ENCODE measurements at places on chromosomes 3 and 15.
A peak's percentile ranks its signal among the peaks of the same experiment; 100 is the strongest.

- no peak for DNase-seq
These were observed 14.9 kb upstream of the ZXDC start for GRCh38 chr3:126490619-126491018.

GRCh38 chr3:15148614-15149013 is 49.7 kb upstream of the RBSN start:
- DNase-seq = no peak

DNA sequence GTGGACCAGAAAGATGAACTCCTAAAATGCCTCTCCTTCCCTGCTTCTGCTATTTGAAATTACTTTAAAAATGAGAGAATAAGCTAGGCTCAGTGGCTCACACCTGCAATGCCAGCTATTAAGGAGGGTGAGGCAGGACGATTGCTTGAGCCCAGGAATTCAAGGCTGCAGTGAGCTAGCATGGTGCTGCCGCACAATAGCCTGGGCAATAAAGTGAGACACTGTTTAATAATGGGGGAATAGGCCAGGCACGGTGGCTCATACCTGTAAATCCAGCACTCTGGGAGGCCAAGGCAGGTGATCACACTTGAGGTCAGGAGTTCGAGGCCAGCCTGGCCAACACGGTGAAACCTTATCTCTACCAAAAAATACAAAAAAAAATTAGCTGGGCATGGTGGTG is 271.1 kb downstream of the FOXP1 start:
- DNase-seq = no peak

DNA sequence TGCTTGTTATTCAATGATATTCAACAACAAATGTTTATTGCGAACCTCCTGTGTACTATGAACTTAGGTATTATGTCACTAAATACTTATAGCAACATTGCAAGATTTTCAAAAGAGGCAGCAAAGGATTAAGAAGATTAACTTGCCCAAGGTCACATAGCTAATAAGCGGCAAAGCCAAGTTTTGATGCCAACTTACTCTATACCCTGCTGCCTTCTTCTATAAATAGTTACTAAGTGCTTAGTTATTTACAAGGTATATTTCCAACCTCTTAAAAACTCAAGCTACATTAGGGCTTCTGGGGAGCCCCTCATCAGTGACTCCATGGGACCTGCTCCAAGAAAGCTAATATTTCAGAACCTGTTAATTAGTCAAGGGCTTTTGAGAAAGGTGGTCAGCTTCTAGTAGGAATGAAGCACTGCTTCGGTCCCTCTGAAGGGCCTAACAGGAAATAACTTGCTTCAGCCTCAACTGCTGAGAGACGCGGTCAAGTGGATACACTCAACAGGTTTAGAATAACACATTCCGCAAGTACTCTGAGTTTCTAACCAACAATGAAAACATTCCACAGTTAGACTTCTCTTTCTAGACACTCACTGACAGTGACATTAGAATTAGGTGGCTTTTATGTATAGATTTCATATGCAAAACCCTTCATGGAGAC is 125.5 kb downstream of the DGKG start:
- no peak for DNase-seq

GRCh38 chr3:45558431-45558830 is 36.1 kb upstream of the LIMD1 start:
- no peak for DNase-seq

- peak; percentile 93 for DNase-seq
These were observed 12.1 kb downstream of the OSBPL10 start for GRCh38 chr3:31968927-31969418.

DNA sequence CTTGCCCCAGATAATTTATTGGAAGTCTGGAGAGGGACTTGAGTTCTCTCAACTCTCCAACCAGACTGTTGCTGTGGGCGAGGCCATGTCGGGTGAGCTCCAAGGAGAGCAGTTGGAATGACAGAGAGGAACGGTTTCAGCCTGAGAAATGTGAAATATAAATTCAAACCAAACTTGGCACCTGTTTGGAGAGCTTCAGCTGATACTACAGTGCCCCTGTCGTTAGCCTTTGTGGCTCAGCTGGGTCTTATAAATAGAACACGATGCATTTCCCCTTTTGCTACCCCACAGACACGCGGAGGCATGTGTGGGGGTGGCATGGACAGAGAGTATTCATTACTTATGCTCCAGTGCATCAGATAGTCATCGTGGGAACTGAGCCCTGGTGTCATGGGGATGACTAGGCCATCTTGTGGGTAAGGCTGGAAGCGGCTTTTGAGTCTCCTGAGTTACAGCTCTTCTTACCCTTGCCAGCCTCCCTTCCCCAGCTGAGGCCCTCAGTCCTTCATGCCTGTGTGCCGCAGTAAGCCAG is 15.6 kb downstream of the SMAD3 start:
- peak; percentile 90 for DNase-seq

GRCh38 chr15:73965094-73965757 is 26.9 kb downstream of the STOML1 start:
- DNase-seq = no peak

- peak; percentile 50 for DNase-seq
These were observed 105.9 kb downstream of the DUT start for GRCh38 chr15:48437178-48437577.

GRCh38 chr3:41194701-41195100 is 4.6 kb upstream of the CTNNB1 start:
- no peak for DNase-seq

DNA sequence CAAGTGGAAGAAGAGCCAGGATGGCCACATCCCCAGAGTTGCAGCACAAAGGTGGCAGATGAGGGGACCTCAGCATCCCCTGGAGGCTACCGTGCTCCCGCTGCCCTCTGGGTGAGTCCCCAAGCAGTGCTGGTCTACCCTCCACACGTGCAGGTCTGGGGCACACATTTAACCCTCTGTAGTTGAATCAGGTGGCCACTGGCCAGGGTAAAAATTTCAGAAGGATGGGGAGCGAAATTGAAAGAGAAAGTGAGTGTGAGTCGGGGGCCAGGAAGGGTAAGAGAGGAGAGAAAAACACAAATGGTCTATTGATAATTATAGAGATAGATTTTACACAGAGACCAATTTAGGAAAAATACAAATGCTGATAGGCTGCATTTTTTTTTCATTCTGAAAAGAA is 139.5 kb upstream of the EIF1B start:
- DNase-seq = no peak

- no peak for DNase-seq
These were observed 276.2 kb upstream of the LRRFIP2 start for GRCh38 chr3:37450561-37450960.

GRCh38 chr3:114370537-114371174 is 76.8 kb downstream of the TIGIT start:
- DNase-seq = no peak

DNA sequence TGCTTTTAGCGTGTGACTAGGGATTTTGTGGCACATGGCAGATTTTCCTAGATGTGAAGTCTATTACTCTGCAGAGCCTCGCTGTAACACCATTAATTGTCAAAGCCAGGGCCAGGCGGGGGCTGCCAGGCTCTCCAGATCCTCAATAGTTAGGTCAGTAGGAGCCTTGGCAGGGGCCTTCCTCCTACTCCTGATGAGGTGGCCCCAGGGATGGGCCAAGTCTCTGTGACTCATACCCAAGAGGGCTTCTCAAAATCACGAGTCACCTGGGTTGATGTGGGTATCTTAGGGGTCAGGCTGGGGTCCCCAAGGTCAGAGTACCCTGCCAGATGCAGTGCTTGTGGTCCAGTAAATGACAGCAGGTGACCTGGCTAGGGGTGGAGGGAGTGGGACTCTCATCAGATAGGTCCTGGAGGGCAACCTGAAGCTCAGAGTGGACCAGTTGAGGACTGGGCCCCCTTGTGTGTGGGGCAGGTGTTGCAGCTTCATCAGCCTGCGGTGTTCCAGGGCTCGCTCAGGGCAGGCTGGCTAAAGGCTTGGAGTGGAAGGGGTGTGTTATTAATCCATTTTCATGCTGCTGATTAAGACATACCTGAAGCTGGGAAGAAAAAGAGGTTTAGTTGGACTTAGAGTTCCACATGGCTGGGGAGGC is 88.5 kb upstream of the MYZAP start:
- no peak for DNase-seq

GRCh38 chr3:77171026-77171425 is 131.1 kb downstream of the ROBO2 start:
- DNase-seq = no peak

- DNase-seq = no peak
These were observed 6.0 kb downstream of the ANXA2 start for GRCh38 chr15:60391722-60392315.

GRCh38 chr3:48952510-48953118 is 34.0 kb downstream of the ARIH2 start:
- DNase-seq = peak; percentile 11

DNA sequence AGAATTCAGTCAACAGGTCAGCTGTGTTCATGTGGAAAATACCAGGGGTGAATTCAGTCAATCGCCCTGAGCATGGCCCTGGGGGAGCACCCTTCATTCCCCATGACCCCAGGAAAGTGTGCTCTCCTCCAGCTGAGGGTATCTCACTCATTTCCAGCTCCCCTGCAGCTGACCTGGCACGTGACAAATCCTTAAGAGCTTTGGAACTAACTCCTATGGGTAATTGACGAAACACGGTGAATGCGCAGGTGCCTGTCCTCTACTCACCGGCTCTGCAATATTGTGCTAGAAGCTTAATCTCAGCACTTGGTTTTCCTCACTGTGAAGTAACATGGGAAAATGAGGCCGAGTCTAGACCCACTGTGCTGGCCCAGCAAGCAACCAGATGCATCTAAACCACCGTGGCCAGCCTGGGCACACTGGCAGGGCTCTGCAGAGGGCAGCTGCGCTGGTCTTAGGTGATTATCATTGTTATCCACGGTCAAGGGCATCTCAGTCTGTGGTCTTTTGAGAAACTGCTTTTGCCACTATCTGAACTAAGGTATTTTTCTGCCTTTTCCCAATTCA is 63.1 kb downstream of the SPSB4 start:
- DNase-seq = no peak

DNA sequence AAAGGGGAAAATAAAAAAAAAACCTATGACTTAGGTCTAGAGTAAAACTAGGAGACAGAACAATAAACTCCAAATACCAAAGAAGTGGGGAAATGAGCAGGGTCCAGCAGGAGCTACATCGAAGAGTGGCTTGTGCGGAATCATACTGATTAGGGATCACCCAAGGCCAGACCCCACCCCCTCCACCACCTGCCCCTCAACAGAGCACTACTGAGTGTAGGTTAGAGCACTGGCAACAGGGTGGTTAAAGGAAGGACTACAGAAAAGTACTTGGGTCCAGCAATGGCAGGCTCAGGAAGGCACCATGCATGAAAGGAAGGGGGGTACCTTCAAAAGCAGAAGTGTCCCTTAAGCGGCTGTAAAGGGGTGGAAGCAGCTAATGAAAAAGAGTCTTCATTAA is 96.2 kb downstream of the UBE3A start:
- DNase-seq = no peak

- no peak for DNase-seq
These were observed 8.0 kb downstream of the FAM174B start for GRCh38 chr15:92647467-92648163.

DNA sequence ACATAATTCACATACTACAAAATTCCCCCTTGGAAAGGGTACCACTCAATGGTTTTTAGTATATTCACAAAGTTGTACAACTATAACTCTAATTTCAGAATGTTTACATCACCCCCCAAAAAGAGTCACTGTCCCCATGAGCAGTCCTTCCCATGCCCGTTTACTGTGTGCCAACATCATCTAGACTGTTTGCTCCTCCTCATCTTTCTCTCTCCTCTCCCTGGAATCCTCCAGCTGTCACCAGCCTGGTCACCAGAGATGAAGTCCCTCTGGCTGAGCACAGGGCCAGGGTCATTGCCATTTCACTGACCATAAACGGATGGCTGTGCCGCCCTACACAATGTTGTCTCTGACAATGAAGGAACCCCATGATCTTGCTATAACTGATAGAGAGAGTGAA is 45.2 kb downstream of the C2CD4B start:
- DNase-seq = no peak

DNA sequence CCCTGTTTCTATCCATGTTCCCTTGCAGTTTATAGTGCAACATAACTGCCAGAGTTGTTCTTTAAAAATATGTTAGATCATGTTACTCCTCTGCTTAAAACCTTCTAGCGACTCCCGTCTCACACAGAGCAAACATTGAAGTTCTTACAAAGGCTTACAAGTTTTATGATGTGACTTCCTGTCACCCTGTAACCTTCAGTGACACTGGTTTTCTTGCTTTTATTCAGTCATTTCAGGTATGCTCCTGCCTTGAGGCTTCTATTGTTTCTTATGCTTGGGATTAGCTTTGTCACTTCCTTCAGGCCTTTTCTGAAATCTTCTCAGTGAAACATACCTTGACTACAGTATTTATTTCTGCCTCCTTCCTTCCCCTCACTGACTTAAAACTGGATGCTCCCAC is 252.1 kb downstream of the DOCK3 start:
- no peak for DNase-seq

DNA sequence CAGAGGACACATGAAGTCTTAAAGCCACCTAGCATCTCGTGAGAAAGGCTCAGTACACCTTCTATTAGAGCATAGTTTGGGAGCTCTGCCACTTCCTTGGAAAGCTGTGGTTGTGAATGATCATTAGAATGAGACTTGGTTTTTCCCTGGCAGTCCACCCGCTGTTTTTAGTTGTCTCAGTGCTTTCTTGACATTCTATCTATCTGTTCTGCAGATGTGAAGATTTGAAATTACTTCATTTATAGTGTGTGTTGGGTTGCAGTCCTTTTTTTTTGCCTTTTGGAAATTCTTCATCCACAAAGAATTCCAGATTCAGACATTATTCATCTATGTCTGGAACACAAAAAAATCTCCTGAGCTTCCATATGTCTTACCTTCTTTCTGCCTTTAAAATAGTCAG is 23.7 kb downstream of the PPP2R3A start:
- peak; percentile 56 for DNase-seq

DNA sequence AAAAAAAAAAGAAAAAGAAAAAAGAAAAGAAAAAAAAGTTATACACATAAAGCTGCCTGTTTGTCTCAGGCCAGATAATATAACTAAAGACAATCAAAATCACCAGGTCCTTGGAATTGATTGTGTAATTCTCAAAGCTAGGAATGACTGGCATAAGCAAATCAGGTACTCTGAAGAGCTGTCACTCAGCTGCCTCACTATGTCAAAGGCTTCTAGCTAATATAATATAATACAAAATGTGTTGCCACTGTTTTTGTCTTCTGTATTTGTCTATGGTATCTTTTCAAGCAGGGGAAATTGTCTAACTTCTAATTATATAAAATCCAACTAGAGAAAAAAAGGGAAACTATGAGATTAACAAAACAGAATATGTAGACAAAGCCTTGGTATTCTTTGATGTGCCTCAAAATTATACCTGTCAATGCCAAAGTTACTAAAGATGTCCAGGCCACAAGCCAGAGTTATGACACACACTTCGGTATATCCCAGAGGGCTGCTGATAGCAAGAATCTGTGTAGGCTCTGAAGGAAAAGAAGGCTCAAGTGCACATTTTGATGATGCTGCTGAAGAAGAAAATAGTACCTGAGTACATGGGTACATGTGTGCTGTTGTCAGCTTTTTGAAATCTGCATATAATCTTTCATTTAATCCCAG is 37.0 kb upstream of the NR2E3 start:
- DNase-seq = no peak

GRCh38 chr15:68258692-68259091 is 18.9 kb upstream of the FEM1B start:
- DNase-seq = no peak

GRCh38 chr3:14947100-14947885 is at the start of gene NR2C2:
TSS of gene NR2C2 (plus strand) at chr3:14947583. CDS start at chr3:15003915, 56,332 bp downstream.
- DNase-seq = peak; percentile 80

- DNase-seq = no peak
These were observed 7.4 kb downstream of the RAB8B start for GRCh38 chr15:63196842-63197241.
